ENCODE measurements at places on chromosomes 3 and 15. TPM values are rescaled to one million over a fixed set of nuclear protein-coding genes. Genes with fewer than 3 reads are reported as not detected.
A peak's percentile ranks its signal among the peaks of the same experiment; 100 is the strongest.

DNA sequence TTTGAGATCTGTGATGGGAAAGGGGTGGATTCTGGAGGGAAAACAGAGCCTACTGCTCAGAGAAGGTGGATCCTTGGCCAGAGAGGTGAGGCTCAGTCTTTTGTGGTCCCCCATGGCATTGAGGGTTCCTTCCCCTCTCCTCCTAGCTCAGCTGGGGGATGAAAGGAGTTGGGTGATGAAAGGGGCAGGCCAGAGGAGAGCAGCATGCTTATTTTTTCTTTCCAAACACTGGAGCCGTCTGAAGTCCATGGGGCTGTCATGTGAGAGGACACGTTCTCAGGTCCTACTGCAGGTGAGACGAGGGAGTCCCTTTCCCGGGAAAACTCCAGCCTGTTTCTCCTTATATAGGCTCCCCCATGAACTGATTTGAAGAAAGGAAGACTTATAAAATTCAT lies 71.4 kb downstream of the SCN5A start:
- no peak for DNase-seq

ZSCAN2 gene
- total RNA-seq, result 14.7 TPM

SENP7 gene
- 11.2 TPM for total RNA-seq

DNA sequence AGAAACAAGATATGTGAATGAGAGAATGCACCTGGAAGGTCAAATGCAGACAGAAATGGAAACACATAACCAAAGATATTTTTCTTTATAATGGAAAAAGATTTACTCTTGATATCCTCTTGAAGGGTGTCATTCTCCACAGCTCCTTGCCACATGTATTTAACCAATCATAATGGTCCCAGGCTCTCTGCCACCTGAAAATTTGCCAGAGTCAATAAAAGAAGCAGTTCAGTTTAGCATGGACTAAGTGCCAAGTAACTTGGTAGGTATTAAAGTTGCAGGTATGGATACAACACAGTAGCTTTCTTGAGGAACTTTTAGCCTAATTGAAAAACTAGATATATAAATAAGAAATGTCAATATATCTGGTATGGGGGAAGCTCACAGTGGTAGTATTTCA lies 33.5 kb downstream of the TUSC7 start:
- no peak for DNase-seq

DNA sequence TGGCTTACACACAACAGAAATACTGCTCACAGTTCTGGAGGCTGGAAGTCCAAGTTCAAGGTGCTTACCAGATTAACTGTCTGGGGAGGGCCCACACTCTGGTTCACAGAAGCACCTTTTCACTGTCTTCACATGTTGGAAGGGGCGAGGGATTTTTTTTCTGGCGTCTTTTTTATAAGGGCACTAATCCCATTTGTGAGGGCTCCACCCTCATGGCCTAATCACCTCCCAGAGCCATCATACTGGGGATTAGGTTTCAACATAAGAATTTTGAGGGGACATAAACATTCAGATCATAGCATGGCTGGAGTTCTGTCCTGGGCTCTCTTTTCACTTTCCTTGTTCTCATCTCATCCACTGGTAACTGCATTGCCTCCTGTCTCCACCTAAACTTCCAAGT lies 63.5 kb downstream of the IGF1R start:
- DNase-seq, result no peak

B4GALT4 gene
- 28.2 TPM for total RNA-seq

DNA sequence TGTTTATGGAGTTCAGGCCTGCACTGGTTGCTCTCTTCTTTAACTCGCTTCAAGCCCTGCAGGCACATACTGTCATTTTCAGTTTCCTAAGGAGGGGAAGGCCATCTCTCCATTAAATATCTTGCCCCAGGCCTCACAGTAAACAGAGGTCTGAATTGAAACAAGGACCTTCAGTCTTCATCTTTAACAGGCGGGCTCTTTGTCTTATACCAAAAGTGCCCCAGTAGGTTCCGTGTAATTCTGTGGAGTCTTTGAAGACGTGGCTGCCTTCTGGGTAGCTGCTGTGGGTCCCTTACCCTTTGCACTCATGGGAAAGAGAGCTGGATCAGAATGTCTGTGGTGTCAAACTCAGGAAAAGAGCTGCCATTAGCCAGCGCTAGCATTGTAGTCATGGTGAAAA lies 161.2 kb downstream of the APBA2 start:
- no peak for DNase-seq

GRCh38 chr3:40162616-40163015 lies 146.9 kb upstream of the EIF1B start:
- DNase-seq, result no peak

DNA sequence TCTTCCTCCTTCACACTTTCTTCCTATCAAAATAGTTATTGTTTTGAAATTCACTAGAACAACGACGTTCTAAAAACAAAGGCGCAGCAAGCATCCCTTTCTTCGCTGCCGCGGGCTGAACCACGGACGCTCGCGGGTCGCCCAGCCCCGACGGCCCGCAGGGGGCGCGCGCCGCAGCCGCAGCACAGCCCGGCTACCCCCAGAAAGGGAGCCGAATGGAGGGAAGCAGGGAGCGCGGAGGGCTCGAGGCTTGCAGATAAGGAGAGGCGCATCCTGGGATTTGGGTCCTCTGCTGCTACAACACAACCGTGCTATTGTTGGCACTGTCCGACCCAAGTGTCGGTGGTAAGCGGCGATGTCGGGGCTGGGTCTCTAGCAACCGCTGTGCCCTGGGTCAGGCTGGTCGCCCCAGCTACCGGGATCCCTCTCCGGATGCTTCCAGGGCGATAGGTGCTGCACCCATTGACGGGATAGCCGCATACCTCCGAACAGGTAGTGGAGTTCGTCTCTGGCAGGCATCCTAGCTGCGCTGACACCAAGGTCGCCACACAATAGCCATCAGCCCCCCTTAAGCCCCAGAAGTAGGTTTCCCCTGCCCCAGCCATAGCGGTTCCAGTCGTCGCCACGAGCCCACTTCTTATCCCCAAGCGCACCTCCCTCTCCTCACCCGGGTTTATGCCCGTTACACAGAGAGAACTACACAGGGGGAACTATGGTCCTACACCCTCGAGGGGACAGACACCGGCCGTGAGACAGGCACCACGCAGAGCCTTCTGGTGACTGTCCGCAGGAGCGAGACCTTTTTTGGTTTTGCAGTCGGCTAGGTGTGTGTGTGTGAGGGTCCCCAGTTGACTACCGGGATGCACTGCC lies 6.0 kb downstream of the ONECUT1 start:
- DNase-seq, result peak; percentile 73

DNA sequence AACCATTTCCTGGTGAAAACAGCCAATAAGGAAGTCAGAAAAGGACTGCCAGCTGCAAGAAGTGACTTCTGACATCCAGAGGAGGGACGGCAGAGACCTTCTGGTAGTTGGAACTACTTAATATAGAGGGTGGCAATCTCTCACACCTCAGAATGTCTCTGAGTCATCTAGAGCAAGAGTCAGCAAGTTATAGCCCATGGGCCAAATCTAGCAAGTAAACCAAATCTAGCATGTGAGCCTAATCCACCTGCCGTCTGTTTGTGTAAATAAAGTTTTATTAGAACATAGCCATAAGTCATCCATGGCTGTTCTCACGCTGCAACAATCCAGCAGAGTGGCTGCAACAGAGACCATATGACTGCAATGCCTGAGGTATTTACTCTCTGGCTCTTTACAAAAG lies 160.5 kb upstream of the NR2E3 start:
- no peak for DNase-seq

DNA sequence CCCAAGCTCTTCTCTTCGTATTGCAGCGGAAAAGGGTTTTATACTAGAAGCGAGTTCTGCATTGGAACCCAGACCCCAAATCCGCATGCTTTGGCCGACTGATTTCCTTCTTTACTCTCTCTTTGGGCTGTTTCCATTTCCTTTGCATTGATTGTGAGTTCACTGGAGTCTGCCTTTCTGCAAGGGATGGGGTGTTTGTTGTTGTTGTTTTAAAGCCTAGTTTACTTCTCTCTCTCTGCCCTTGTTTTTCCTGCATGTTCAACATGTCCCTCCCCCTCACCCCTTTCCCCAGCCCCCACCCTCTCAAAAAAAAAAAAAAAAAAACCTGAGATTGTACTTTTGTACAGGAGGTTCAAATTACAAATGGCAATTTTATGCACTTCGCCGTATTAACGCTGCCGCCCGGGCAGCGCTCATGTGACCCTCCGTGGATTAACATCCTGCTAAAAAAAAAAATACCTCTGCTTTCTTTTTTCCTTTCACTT lies 2.2 kb downstream of the NR2F2 start:
- DNase-seq, result peak; percentile 80

NXPE3 gene
- 8.3 TPM for total RNA-seq

GRCh38 chr15:90883526-90883975 lies 753 bp upstream of the FES start:
- peak; percentile 89 for DNase-seq

- DNase-seq, result no peak
Observed at GRCh38 chr3:31219131-31219843, 313.4 kb upstream of the STT3B start.

GOLGA8N gene
- 4.7 TPM for total RNA-seq

IGSF10 gene
- 2.7 TPM for total RNA-seq

CNTN6 gene
- not detected for total RNA-seq

GRCh38 chr3:45909542-45909941 lies 23.2 kb downstream of the CCR9 start:
- no peak for DNase-seq

DNA sequence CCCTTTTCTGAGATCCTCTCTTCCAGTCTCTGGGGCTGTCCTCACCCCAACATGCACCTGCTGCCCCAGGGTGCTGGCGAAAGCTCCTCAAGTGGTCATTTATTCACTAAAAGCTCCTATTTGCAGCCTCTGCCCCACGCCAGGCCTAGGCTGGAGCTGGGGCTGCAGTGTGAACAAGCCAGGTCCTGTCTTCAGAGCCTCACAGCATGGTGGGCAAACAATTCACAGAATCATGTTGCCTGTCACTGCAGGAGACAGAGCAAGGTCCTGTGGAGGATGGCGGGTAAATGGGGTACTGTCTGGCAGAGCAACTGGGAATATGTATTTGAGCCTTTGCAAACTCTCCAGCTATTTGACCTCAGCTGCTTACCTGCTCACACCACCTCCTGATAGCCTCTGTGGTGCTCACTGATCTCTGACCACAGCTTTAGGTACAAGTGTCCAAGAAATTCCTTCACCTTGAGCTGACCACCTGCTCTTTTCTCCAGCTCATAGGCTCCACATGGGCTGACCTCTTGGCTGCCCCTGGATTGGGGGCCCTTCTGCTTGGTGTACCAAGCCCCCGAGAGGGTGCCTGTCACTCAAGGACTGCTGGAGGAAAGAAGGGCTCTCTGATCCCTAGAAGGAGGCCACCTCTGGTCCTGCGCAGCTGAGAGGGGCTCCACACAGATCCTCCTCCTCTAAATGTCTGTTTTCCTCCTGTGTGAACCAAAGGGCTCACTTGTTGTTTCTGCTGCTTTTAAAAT lies 35.6 kb downstream of the AMOTL2 start:
- no peak for DNase-seq

DNA sequence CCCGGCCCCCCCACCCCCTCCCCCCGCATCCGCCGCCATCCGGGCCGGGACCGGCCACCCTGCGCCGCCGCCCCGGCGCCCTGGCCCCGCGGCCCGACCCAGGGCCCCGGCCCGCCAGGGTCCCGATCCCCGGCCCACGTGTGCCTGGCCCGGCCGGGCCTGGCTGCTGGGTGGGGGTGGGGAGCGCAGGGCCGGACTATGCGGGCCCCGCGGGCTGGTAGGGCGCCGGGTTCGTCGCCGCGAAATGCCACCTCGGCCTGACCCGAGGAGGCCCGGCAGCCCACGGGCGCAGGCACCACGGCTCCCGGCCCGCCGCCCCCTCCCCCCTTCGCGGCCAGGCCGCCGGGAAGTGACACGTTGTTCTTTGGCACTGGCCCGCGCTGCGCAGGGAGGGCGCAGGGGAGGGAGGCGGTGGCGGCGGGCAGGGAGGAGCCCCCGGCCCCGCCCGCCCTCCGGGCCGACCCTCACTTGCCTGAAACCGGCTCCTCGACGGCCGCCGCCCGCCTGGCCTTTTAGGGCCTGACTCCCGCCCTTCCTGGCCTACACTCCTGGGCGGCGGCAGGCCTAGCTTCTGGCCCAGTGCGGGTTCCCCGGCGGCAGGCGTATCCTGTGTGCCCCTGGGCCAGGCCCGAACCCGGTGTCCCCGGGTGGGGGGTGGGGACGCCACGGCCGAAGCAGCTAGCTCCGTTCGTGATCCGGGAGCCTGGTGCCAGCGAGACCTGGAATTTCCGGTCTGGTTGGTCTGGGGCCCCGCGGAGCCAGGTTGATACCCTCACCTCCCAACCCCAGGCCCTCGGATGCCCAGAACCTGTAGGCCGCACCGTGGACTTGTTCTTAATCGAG lies 515 bp downstream of the EIF4G1 start:
- DNase-seq, result peak; percentile 97

DNA sequence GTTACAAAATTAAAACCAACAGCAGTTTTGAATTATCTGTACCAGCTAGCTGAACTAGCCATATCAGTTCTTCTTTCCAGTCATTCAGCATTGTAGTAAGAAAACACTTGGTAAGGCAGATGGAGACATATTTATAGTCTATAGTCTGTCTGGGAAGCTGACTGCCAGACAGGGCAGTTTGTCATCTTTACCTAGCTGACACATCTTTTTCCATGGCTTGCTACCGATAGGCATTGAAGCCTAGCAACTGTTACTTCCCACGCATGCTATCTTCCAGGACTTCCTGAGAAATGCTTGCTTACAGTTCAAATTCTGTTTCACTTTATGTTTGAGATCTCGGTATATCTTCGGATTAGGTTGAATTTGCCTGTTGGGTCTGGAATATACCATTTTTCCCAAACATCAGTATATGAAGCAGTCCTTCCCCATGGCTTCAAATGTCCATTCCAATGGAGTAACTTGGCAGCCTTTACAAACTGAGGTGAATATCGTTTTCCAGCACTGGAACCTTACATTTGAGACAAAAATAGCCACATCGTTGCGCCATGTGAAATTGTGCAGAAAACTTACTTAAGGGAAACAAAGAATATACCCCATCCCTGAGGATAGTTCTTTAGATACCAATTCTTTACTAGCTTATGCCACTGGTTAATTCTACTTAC lies 8.8 kb downstream of the GNL3 start:
- DNase-seq, result no peak

GRCh38 chr15:35690698-35691116 lies 144.7 kb upstream of the DPH6 start:
- no peak for DNase-seq

GRCh38 chr3:178320456-178321351 lies 215.5 kb upstream of the KCNMB2 start:
- DNase-seq, result no peak

RTP3 gene
- total RNA-seq, result not detected

DNA sequence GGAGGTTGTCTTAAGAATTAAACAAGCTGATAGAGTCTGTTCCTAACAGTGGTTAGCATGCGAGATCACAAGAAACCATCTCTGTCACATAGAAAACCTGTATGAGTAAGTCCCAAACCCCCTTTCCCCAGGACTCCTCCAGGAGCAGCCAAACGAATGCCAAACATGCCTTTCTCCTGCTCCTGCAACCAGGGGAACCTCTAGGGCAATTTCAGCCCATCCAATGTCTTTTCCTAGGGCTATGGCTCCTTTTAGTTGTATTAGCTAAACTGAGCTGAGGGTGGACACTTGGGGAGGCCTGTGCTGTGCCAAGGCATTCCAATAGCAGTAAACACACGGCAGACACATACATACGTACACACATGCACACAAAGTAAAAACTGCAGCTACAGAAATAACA lies 36.5 kb upstream of the TIMP4 start:
- no peak for DNase-seq

GRCh38 chr3:41987627-41988026 lies 25.7 kb upstream of the ULK4 start:
- no peak for DNase-seq

- DNase-seq, result peak; percentile 32
Observed at GRCh38 chr15:51681303-51681963, at the start of gene SCG3. Gene SCG3 (plus strand): TSS chr15:51681503. CDS start chr15:51681756, 253 bp downstream.

Data from osteoblast (primary cell).